ENCODE measurements at places on chromosomes 11 and 22. TPM values are rescaled to one million over a fixed set of nuclear protein-coding genes. Genes with fewer than 3 reads are reported as not detected.
A peak's percentile ranks its signal among the peaks of the same experiment; 100 is the strongest.

DNA sequence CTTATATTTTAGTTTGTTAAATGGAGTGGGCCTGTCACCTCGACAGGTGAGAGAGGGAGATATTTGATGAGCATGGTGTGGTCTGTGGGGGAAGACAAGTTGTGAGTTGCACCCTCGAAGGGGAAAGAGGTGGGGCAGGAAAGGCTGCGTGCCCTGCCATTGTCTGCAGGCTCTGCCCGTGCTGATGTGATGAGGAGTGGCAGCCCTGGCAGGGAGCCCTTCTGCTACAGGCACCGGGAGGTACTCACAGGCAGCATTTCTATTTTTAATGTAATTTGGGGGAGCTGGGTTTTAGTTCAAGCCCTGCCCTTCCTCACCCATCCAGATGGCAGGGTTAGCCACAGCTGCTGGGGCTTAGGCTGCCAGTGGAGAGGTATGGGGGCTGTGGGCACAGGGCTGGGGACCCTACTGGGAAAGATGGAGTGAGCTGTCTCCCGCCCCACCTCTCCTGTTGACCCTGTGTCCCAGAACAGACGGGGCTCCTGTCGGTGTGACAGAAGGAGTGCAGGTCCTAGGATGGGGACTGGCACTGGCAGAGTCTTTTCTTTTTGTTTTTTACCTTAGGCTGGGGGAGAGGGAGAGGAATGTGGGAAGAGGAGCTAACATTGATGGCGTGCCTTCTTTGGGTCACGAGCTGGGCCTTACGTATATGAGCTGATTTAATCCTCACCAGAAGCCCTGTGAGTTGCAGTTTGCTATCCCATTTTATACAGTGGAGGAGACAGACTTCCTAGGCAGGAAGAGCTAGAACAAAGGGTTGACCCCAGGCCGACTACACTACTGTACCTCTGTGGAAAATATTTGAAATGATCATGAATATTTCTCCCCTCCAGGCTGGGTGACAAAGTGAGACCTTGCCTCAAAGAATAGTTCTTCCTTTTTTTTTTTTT is 51.6 kb downstream of the CEP164 start:
- no peaks in the 10 kb centered on the region for H3K4me1 ChIP-seq
- no peaks in the 10 kb centered on the region for H3K27me3 ChIP-seq
- no peak overlapping the region for H3K4me3 ChIP-seq
- peaks cover 22% of the 10 kb centered on the region for H3K36me3 ChIP-seq

MAP4K2 gene
- 20.4 TPM for total RNA-seq

RAB36 gene
- 0.59 TPM for total RNA-seq

DNA sequence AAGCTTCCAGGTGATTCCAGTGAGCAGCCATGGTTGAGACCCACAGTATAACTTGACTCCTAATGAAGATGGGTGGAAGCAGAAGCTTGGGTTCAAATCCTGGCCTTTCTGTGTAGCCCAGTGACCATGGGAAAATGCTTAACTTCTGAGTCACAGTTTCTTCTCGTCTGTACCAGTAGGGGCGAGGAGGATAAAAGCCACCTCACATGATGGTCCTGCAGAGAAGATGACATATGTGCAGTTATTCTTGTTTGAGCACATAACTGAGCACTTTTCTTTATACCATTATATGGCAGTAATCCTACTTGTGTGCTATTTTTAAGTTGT is 4.9 kb downstream of the TMEM109 start:
- H3K4me3 ChIP-seq: no peak overlapping the region
- no peak for DNase-seq
- H3K27ac ChIP-seq: no peak overlapping the region
- H3K36me3 ChIP-seq: peaks cover 38% of the 10 kb centered on the region
- H3K4me1 ChIP-seq: peaks cover 57% of the 10 kb centered on the region
- no peaks in the 10 kb centered on the region for H3K27me3 ChIP-seq

XRCC6 gene
- total RNA-seq: 161 TPM

DNA sequence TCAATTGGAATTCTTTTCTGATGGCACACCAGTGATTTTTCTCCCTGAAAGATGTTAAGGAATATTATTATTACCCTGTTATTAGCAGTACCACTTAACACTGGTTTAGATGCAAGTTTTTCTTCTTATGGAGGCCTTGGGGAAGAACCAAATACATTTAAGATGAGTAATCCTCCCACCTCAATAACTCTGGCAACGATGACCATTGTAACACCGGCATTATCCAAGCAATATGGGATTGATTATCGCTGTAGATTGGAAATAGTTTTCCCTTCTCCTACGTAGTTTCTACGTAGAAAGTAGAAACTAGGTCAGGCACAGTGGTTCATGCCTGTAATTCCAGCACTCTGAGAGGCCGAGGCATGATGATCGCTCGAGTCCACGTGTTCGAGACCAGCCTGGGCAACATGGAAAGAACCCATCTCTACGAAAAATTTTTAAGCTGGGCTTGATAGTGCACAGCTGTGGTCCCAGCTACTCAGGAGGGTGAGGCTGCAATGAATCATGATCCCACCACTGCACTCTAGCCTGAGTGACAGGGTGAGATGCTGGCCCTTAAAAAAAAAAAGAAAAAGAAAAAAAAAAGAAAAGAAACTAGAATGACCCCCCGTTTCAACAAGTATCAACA is 45.5 kb downstream of the PACSIN2 start:
- no peaks in the 10 kb centered on the region for H3K4me1 ChIP-seq
- DNase-seq: no peak
- H3K36me3 ChIP-seq: no peaks in the 10 kb centered on the region
- no peaks in the 10 kb centered on the region for H3K27me3 ChIP-seq
- H3K27ac ChIP-seq: no peak overlapping the region

DNA sequence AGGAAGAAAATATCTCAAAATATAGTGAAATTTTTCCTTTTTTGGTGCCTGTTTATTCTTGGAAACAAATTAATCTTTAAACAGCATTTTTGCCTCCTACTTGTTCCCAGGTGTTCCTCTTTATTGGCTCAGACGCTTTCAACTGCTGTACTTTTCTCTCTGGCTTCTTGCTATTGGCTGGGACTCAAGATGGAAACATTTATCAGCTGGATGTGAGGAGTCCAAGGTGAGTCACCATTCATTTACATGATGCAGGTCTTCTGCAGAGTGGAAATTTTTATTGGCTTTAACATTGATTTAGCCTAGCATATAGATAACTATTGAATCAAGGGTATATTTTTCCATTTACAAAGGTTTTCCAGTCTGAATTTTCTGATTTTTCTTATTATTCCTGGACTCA is 34.4 kb upstream of the DNAJB13 start:
- H3K4me3 ChIP-seq: no peak overlapping the region
- no peak for DNase-seq
- H3K4me1 ChIP-seq: no peaks in the 10 kb centered on the region
- peaks cover 78% of the 10 kb centered on the region for H3K36me3 ChIP-seq
- H3K27me3 ChIP-seq: no peaks in the 10 kb centered on the region

DNA sequence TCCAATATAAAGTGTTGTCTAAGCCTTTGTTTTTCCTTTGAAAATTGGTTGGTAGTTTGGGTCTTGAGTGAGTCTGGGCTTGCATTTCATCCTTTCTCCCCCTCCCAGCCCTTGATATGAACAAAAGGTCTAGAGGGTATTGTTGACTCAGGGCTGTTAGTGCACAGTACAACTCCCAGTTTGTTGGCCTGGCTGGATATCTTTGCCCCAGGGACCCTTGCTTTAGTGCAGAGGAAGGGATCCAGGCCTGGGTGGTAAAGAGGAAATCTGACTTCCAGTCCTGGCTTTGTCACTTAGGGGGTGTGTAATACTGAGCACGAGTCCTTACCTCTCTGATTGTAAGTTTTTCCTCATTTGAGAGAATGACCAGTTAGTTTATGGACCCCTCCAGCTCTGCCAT is 330.4 kb downstream of the TMEM135 start:
- H3K36me3 ChIP-seq: no peaks in the 10 kb centered on the region
- no peaks in the 10 kb centered on the region for H3K27me3 ChIP-seq
- no peak overlapping the region for H3K27ac ChIP-seq
- H3K4me3 ChIP-seq: no peak overlapping the region

- H3K4me3 ChIP-seq: no peak overlapping the region
- H3K36me3 ChIP-seq: peaks cover 59% of the 10 kb centered on the region
- H3K27ac ChIP-seq: no peak overlapping the region
- no peaks in the 10 kb centered on the region for H3K4me1 ChIP-seq
- DNase-seq: no peak
Measured at GRCh38 chr22:32861330-32861729, 59.8 kb downstream of the TIMP3 start.

GRCh38 chr11:112226831-112227401 is 688 bp downstream of the PTS start:
- no peak for DNase-seq
- H3K4me3 ChIP-seq: peak overlapping the region; percentile 74
- H3K4me1 ChIP-seq: peaks cover 10% of the 10 kb centered on the region
- peak overlapping the region; percentile 98 for H3K27ac ChIP-seq

GRCh38 chr22:42871146-42872050 is 14.3 kb upstream of the ARFGAP3 start:
- no peaks in the 10 kb centered on the region for H3K27me3 ChIP-seq
- H3K4me3 ChIP-seq: no peak overlapping the region
- peaks cover 66% of the 10 kb centered on the region for H3K36me3 ChIP-seq
- H3K4me1 ChIP-seq: peaks cover 17% of the 10 kb centered on the region

PLEKHB1 gene
- 13.0 TPM for total RNA-seq

DNA sequence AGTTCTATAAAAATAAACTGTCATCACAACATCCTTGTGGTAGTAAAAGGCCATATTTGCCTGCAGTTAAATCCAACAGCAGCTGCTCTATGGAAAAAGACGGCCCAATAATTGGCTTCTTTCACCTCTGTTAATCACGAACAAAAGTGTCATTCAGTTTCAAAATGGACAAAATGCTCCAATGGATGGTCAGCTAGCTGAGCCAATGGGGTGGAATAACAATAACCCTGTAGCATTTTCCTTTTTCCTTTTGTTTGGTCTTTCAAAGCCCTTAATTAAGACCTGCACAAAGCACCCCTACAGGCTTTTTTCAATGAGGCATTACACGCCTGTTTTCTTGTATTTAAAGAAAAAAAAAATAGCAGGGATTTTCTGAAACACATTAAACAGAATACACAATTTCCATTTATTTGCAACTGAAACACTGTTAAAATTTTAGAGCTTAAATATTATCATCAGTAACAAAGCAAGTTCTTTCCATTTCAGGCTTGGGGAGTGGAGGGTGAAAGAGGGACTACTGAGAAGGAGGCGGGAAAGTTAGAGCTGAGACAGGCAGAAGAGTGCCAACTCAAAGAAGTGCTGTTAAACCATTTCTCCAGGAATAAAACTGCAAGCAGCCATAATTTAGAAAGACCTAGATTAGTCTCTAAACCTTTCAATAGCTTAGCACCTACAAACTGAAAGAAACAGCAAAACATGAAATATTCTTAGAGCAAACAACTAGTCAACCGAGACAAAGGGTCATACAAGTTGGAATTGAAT is 28.7 kb downstream of the LGR4 start:
- no peak overlapping the region for H3K4me3 ChIP-seq
- H3K27ac ChIP-seq: no peak overlapping the region
- no peaks in the 10 kb centered on the region for H3K27me3 ChIP-seq
- H3K36me3 ChIP-seq: no peaks in the 10 kb centered on the region

C22orf15 gene
- total RNA-seq: not detected

DNA sequence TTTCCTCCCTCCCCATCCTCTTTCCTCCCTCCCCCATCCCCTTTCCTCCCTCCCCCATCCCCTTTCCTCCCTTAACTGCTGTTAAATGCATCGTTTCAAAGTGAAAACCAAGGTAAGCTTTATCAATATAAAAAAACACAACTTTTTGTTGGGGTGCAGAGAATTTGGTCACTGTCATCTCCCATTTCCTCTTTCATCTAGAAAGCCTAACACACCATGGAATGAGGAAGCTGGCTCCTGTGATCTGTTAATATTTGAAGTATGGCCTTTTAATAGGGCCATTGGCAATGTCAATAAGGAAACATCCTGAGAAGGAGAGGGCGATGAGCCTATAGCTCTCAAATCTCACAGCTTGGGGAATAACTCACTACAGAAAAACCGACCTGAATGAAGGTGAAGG is 7.0 kb downstream of the EXPH5 start:
- no peak for DNase-seq
- no peaks in the 10 kb centered on the region for H3K4me1 ChIP-seq
- no peak overlapping the region for H3K27ac ChIP-seq
- no peaks in the 10 kb centered on the region for H3K27me3 ChIP-seq

GRCh38 chr11:46388619-46389449 is 2.7 kb downstream of the CHRM4 start:
- H3K36me3 ChIP-seq: no peaks in the 10 kb centered on the region
- no peak for DNase-seq
- H3K4me1 ChIP-seq: no peaks in the 10 kb centered on the region

DNA sequence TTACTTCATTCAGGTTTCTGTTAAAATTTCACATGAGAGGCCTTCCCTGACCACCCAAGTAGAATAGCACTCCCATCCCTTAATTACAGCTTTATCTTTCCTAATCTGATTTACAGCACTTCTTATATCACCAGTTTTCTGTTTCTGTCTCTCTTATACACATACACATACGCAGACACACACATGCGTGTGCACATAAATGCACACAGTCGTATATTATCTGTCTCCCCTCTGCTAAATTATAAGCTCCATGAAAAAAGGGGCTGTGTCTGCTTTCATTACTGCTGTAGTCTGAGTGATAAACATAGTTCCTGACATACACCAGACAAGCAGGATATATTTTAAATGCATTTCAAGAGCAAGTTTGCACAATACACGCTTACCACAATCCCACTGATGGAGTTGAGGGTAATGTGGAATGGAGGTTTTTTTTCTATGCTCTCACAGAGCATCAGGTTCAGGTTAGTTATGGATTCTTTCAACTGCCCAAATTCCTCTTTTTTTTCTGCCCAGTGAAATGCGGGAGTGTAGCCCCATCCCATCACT is 13.7 kb upstream of the TOP3B start:
- no peak overlapping the region for H3K4me3 ChIP-seq
- H3K36me3 ChIP-seq: no peaks in the 10 kb centered on the region
- DNase-seq: no peak
- no peaks in the 10 kb centered on the region for H3K27me3 ChIP-seq

- no peak overlapping the region for H3K27ac ChIP-seq
- H3K4me1 ChIP-seq: no peaks in the 10 kb centered on the region
- H3K27me3 ChIP-seq: no peaks in the 10 kb centered on the region
- H3K36me3 ChIP-seq: no peaks in the 10 kb centered on the region
- DNase-seq: no peak
Measured at GRCh38 chr11:27039873-27040272, 742 bp upstream of the BBOX1 start.

DNA sequence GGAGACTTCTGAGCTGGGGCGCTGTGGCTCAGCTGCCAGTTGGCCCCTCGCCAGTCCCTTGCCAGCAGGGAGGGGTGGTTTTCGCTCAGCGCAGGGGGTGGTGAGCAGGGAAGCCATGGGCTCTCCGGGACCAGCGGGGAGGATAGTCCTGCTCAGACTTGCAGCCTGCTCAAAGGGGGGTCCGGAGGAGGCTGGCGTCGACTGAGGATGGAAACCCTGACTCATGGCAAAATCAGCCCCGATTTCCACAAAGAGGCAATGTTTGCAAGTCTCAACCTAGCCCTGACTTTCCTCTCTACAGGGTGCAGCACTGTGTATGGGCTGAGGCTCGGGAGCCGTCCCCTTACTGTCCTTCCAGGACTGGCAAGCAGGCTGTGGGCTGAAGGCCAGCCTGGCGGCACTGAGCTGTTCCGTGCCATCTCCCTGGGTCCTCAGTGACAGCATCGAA is 35.1 kb downstream of the FBLN1 start:
- DNase-seq: peak; percentile 89
- peaks cover 7% of the 10 kb centered on the region for H3K36me3 ChIP-seq
- no peaks in the 10 kb centered on the region for H3K4me1 ChIP-seq
- H3K27me3 ChIP-seq: no peaks in the 10 kb centered on the region

IL10RA gene
- total RNA-seq: 11.4 TPM

- H3K27me3 ChIP-seq: no peaks in the 10 kb centered on the region
- DNase-seq: no peak
- H3K4me3 ChIP-seq: no peak overlapping the region
Measured at GRCh38 chr11:68412593-68413475, 47.7 kb upstream of the PPP6R3 start.

- no peak overlapping the region for H3K4me3 ChIP-seq
- H3K27ac ChIP-seq: no peak overlapping the region
- DNase-seq: peak; percentile 70
- no peaks in the 10 kb centered on the region for H3K4me1 ChIP-seq
Measured at GRCh38 chr11:587978-588380, 11.7 kb downstream of the PHRF1 start.

SPI1 gene
- total RNA-seq: 7.5 TPM
